Epithelial cell of proximal tubule (primary cell): ENCODE measurements at places on chromosomes 2 and 18. TPM values are rescaled to one million over a fixed set of nuclear protein-coding genes. Genes with fewer than 3 reads are reported as not detected.

DNA sequence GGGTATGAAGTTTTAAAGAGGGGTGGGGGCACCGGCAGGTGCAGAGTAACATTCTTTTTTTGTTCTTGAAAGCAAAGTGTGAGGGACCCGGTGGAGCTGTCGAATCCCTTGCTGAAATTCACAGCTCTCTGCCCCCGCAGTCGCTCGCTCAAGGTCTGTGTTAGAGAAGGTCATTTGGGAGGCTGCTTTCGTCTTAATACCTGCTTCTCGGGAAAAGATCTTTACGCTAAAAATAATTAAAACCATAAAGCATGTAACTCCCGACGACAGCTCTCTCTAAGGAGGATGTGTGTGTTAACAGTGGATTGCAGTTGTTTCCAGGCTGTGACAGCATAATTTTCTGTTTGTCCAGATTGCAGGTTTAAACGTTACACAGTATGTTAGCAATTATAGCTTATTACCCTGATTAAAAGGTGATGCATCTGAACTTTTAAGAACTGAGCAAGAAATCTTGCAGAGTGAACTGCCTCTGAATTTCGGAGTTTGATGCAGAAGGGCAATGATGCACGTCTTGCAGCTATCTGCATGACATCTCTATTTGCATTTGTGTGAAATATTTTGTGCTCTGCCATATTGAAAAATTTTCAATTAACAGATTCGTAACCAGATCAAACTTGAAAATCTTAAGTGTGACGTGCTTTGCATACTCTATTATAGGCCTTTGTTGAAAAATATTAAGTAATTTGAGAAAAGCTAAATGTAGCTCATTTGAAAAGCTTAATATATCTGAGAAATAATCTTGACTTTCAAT is 954 bp downstream of the RAPGEF4 start:
- no peak for DNase-seq

The RGPD4 gene
- total RNA-seq, result not detected in 2 replicates

DNA sequence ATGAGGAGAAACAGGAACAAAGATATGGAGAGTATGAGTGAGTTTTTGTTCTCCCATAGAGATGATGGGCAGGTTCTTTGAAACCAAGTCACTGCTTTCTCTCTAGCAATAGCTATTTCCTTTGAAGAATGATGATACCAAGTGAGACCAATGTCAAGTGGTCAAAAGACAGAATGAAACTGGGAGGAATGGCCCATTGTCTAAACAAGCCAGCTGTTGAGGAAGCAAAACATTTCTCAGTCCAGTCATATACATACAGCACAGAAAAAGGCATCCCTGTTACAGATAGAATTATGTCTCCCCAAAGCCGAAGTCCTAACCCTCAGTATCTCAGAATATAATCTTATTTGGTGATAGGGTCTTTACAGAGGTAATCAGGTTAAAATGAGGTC is 66.1 kb upstream of the EPC2 start:
- no peak for DNase-seq

The MYO7B gene
- 0.43 TPM in 1 of 2 replicates, not detected in the other for total RNA-seq

DNA sequence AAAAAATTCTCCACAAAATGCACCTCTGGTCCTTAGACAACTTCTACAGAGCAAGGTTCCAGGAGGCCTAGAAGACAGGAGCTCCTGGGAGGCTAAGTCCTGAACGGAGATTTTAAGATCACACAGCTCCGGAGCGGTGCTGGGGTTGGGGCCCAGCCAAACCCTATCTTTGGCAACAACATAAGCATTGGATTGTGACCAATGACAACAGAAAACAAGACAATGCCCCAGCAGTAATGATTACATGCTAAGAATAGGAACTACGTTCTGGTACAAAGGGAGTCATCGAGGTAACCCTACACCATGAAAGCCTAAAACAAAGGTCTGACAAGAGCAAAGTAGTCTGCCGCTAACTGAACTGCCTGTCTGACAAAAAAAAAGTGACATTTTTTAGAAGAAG is 171.2 kb downstream of the CMPK2 start:
- no peak for DNase-seq

The DNER gene
- 1.3 and 2.7 TPM in 2 replicates for total RNA-seq

- no peak for DNase-seq
Observed at GRCh38 chr2:108118996-108119395, 120.8 kb upstream of the SULT1C3 start.

The FRZB gene
- 0.07 TPM in 1 of 2 replicates, not detected in the other for total RNA-seq

DNA sequence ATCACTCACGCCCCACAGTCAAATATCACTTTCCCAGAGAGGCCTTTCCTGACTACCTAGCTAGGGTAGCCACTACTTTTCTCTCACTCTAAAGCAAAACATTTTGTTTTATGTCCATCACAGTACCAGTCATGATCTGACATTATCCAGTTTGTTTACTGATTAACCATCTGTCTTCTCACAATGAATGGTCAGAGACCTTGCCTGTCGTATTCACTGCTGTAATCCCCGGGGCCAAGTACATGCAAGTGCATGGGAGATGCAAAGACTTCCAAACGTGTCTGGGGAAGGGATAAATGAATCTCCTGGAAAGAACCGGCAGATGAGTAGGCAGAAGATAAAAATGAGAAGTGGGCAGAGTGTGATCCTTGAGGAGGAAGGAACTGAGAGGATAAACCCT is 39.7 kb downstream of the THUMPD2 start:
- DNase-seq, result no peak
